ENCODE measurements at places on chromosomes 3 and 15. TPM values are rescaled to one million over a fixed set of nuclear protein-coding genes. Genes with fewer than 3 reads are reported as not detected.

DNA sequence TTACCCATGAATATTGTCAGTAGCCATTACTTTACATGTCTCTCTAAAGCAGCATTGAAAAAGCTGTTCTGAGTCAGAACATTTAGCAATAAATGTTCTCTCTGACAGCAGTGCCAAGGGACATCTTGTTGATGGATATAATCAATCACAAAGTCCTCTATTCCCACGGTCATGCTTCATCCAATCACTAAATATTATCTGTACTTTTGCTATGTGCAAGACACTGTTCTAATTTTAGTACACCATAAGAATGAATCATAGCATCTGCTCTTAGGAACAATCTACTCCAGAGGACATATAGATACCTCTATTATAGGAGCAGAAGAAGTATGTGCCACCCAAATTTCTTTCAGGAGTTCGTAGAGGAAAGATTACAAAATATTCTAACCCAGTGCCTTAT lies 142.5 kb upstream of the MBNL1 start:
- no peak for DNase-seq

GRCh38 chr3:67686069-67686468 lies 31.7 kb upstream of the SUCLG2 start:
- DNase-seq: no peak

- DNase-seq: no peak
These were observed 4.5 kb downstream of the EIF4A2 start for GRCh38 chr3:186787642-186788481.

NUTM1 gene
- not detected for total RNA-seq

Data from endothelial cell (in vitro differentiated cells).